ENCODE measurements at places on chromosomes 7 and 10. TPM values are rescaled to one million over a fixed set of nuclear protein-coding genes. Genes with fewer than 3 reads are reported as not detected.
A peak's percentile ranks its signal among the peaks of the same experiment; 100 is the strongest.

DNA sequence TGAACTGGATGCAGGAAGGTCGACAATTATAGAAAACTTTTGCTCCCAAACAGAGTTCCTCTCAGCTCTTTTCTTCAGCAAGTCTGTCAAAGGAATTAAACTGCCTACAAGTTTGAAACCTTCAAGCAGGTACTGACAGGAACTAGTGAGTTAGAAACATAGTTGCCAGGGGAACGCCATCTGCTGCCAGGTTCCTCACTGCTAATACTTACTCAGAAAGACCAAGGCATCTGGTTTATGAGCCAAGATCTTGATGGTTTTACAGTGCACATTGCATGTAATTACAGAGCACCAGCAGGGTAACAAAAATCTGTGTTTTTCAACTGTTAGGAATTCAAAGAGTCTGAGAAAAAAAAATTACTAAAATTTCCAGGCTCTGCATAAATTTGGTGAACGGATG is 300.0 kb upstream of the NRG3 start:
- no peak for DNase-seq

GRCh38 chr10:99290306-99290705 is 38.9 kb upstream of the CNNM1 start:
- DNase-seq, result no peak

DNA sequence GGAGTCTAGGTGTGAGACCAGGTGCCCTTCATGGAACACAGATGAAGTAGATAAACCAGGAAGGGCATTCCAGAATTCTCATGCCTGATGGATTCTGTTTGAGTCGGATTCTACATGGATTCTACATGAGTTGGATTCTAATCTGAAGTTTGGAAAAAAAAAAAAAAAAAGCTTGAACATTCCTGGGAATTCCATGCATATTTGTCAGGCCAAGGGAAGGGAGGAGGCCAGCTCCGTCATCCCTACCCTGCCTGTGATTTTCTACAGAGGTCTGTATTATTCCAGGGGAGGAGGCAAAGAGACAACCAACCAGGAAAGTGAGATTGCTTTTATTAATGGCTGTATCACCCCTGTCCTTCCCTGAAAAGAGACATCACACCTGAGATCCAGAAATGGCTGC is 27.8 kb upstream of the EBLN1 start:
- no peak for DNase-seq

Gene GIMAP5
- total RNA-seq, result 10.7 TPM

Gene ZNF853
- total RNA-seq, result 15.0 TPM

Gene NPFFR1
- not detected for total RNA-seq

DNA sequence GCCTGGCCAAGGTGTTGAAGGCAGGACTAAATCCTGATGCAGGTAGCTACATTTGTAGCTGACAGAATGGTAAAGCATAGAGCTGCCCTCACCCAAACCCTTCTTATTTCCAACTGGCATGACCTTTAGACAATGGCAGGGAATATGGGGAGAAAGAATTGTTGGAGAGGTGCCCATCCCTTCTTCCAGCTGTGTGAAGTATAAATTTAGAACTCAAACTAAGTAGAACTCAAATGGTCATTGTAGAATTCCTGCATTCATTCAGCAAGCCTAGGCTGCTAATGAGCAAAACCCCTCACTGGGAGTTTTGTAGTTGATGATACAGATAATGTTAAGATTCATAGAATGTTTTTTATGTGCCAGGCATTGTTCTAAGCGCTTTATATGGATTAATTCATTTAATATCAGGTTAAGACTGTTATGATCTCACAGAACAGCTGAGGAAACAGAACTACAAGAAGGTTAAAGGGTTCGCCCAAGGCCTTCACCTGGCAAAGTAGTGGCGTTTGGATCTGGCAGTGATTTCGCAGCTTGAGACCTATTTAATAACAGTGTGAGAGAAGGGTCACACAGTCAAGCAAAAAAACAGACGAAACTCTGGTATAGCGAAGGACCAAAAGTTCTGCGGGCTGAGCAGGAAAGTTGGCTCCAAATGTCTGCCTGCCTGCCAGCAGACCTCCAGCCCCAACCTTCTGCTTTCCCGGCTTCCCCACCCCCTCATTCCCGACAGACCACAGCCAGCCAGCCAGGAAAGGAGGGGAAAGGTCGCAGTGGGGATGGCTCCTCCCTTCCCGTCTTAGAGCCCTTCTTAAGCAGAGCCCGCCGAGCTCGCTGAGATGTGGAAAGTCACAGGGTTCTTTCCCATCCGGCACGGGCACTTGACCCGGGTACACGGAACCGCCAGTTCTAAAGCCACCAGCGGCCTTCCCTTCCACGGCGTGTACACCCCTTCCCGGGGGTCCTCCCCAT is 1.6 kb upstream of the HILPDA start:
- DNase-seq, result peak; percentile 90

GRCh38 chr7:20793694-20794394 is 7.2 kb upstream of the SP8 start:
- no peak for DNase-seq

GRCh38 chr10:79139124-79139835 is 70.5 kb downstream of the ZMIZ1 start:
- DNase-seq, result peak; percentile 78

Gene UNCX
- total RNA-seq, result not detected

- no peak for DNase-seq
Measured at GRCh38 chr7:79971058-79971457, 163.6 kb upstream of the GNAI1 start.

DNA sequence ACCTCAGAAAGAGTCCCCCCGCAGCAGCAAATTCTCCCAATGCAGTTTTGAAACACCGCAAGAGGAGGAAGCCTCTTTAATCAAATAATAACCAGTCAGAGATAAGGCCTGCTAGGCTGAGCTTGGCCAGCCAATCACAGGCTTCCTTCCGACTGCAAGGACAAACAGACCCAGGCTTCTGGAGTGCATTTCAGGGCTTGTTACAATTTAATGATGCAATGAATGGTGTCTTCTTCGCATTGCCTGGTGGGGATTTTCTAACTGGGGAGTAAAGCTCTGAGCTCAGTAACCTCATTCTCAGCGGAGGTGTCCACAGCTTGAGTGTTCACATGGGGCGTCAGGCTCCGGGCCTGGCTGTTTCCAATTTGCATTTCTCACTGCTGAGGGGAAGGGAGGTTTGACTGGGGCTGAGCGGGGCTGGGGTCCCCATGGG is 31.8 kb upstream of the GPAM start:
- DNase-seq, result no peak

Gene IL15RA
- 6.0 TPM for total RNA-seq

DNA sequence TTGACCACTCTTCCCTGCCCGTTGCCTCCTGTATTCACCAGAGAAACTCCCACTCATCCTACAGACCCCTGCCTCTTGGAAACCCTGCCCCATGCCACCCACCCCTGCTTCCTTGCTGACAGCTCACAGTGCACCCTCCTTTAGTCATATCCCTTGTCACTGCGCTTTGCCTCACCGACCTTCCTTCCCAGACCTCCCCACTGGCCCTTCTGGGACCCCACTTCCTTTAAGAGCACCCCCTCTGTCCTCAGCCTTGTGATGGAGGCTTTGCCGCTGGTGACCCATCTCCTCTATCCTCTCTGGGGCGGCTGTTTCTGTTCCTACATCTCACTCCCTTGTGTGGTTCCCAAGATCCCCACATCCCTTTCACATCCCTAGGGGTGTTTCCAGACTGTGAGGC is 92.8 kb upstream of the ZMIZ1 start:
- DNase-seq, result no peak

Gene TEX47
- total RNA-seq, result not detected

GRCh38 chr7:11182736-11183135 is 209.1 kb downstream of the PHF14 start:
- DNase-seq, result no peak

DNA sequence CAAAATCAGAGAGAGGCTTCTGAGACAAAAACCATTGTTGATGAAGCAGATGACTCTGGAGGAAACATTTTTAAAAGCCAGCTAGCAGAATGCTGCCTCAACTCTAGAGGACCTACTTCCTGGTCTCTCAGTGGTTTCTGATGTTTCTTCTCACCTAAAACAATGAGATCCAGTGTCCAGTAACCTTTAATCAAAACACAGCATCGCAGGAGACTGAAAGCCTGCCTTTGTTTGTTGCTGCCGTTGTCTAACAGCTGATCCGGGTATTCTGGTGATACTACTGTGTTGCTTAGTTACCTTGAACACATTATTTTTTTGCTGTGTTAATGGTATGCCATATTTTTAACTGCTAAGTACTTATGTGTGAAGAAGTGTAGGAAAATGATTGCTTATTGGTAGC is 70.9 kb downstream of the WIPF3 start:
- no peak for DNase-seq

Gene SUN3
- not detected for total RNA-seq

Gene SPDYE2B
- not detected for total RNA-seq

Gene STEAP2
- 6.1 TPM for total RNA-seq

Gene ANKRD2
- 969 TPM for total RNA-seq

GRCh38 chr10:17428351-17429097 is 25.9 kb downstream of the ST8SIA6 start:
- no peak for DNase-seq

Gene CRTAC1
- 2.3 TPM for total RNA-seq

Gene IDI2
- 0.33 TPM for total RNA-seq

DNA sequence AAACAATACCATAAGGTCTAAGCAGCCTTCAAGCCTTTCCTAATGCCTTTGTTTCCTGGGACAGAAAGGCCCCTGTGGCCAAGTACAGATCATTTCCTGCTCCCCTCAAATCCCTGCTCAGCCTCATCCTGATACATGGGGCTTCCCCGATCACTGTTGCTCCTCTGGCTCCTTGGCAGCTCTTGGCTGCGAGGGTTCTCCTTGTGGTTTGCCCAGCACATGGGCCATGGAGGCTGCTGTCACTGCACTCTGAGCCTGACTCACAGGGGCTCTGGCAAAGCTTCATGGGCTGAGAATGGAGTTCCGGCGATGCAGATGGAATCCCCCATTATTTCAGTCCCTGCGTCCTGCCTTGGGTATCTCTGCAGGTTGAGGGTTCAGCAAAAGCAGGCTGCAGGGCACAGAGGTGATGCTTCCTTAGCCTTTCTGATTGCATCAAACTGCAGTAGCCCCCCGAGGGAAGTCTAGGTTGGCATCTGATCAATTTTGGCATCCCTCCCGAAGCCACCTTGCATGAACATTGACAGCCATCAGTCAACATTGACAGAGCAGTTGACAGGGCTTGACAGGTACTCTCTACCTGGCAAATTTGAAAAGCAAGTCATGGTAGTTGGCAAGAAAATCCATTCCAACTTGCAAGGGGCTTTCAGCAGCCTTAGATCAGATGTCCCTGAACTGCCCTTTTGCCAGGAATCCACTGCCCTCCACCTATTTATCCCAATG is 168.6 kb downstream of the GFRA1 start:
- DNase-seq, result no peak

Gene GRID2IP
- total RNA-seq, result not detected

DNA sequence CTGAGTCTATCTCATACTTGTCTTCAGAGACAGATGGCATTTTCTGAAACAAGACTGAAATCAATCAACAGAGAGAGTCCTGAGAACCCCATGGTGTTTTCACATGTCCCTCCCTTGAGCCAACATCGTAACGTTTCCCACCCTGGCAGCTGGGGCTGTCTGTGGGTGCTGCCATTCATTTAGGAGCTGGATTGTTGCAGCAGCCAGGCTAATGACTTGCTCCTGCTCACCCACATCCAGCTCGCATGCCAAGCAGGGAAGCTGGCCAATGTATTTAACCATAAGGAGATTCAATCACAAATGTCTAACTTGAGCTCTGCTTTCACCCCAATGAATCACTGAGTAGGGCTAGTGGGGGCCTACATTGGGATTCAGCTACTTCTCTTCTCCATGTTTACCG is 146.1 kb downstream of the ADRA2A start:
- DNase-seq, result no peak

DNA sequence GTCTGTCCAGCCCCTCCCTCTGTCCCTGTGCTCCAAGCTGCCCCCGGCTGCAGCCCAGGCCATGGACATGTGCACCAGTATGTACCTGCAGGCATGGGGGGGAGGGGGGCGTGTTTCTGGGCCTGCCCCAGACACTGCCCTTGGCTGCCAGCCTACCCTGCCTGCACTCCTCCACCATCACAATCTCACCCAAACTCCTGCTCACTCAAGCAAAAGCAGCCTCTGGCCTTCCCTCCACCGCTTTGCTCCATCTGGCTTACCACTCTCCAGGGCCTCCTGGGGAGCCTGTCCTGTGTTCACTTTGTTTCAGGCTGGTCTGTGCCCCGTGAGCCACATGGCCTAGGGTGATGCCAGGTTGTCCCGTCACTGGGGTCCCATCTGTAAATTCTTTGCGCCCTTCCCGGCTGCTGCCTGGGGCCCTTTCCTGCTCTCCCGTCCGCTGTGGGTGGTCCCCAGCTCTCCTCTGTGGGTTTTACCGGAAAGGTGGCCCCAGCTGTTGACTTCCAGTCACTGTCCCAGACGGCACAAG is 33.3 kb upstream of the PPIF start:
- DNase-seq, result no peak

GRCh38 chr7:20236790-20237189 is 19.6 kb upstream of the MACC1 start:
- DNase-seq, result no peak

- DNase-seq, result no peak
Measured at GRCh38 chr7:91512958-91513357, 248.7 kb downstream of the FZD1 start.

Gene FOXK1
- 18.3 TPM for total RNA-seq

Gene HOXA11
- not detected for total RNA-seq

GRCh38 chr10:130740166-130740565 is 571.4 kb downstream of the TCERG1L start:
- DNase-seq, result no peak

GRCh38 chr10:3347413-3348182 is 175.0 kb upstream of the PITRM1 start:
- DNase-seq, result no peak

DNA sequence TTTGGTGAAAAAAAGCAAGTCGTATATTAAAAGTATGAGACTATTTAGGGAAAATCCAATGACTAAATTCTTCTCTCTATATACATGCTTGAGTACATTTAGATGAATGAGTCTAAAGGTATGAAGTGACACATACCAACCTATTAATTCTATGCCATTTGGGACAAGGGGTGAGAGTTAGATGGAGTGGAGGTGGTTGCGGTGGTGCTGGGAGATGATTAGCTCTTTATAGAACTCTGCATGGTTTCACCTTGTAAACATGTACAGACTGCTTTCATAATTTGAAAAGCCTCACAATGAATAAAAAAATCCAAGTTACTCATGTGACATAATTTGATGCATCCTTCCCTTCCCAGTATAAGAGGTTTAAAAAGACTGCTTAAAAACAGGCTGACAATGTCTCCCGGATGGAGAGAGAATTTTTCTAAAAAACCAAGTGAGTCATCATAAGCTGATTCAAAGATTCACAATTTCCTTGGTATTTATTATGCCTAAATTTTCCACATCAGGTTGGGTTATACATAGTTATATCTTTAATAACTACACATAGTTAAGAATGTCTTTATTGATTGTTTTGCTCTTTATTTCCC is 572.8 kb downstream of the REEP3 start:
- DNase-seq, result no peak

Gene NPC1L1
- total RNA-seq, result 0.19 TPM

Gene CRHR2
- total RNA-seq, result 0.19 TPM

- DNase-seq, result no peak
Measured at GRCh38 chr10:28920091-28920490, 242.8 kb downstream of the BAMBI start.

DNA sequence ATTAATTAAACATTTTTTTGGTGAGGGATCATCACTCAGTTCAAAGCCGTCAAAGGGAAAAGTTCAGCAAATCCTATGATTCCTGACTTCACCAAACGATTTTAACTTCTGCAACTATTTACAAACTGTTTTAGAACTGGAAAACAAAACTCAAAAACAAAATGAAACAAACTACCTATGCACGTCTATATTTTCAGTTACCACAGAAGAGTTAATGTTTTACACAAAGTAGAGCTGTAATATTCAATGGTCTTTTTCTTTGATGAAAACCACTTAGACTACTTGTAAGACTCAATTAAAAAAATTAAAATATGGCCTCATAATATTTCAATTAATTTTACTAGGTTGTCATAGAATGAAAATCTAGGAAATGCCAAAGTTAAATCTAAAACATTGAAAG is 131.5 kb downstream of the ATE1 start:
- DNase-seq, result no peak

Data from left ventricle myocardium inferior (tissue), 1 donor.